ENCODE measurements at places on chromosomes 13 and 19. TPM values are rescaled to one million over a fixed set of nuclear protein-coding genes. Genes with fewer than 3 reads are reported as not detected.

- DNase-seq = no peak
Measured at GRCh38 chr19:10634430-10634829, 9.1 kb downstream of the SLC44A2 start.

GRCh38 chr13:113324398-113324797 lies 27.4 kb downstream of the LAMP1 start:
- no peak for DNase-seq

DNA sequence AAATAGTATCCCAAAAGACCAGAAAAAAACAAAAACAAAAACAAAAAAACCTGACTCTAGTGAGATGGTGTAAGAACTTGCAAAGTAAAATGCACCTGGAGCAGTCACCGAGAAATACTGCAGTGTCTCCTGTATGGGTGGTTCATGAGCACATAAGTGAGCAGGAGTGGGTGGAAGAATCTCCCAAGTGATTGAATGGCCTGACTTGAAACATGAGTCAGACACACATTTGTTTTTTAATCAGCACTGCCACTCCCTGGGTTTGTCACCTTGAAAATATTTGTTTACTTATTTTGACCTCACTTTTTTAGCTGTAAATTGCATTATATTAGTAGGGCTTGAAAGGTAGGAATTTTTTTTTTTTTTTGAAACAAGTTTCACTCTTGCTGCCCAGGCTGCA lies 2.0 kb downstream of the ZNF431 start:
- DNase-seq = no peak

CD22 gene
- 43.9 TPM for polyA plus RNA-seq

RFPL4A gene
- polyA plus RNA-seq = not detected

NAPSA gene
- 1.1 TPM for polyA plus RNA-seq
